ENCODE measurements at places on chromosomes 11 and 22.

- no peak for DNase-seq
These were observed 404.6 kb upstream of the CNTN5 start for GRCh38 chr11:98616098-98616655.

- DNase-seq: peak; percentile 74
These were observed 1.0 kb downstream of the ARHGAP8 start for GRCh38 chr22:44753189-44754042.

DNA sequence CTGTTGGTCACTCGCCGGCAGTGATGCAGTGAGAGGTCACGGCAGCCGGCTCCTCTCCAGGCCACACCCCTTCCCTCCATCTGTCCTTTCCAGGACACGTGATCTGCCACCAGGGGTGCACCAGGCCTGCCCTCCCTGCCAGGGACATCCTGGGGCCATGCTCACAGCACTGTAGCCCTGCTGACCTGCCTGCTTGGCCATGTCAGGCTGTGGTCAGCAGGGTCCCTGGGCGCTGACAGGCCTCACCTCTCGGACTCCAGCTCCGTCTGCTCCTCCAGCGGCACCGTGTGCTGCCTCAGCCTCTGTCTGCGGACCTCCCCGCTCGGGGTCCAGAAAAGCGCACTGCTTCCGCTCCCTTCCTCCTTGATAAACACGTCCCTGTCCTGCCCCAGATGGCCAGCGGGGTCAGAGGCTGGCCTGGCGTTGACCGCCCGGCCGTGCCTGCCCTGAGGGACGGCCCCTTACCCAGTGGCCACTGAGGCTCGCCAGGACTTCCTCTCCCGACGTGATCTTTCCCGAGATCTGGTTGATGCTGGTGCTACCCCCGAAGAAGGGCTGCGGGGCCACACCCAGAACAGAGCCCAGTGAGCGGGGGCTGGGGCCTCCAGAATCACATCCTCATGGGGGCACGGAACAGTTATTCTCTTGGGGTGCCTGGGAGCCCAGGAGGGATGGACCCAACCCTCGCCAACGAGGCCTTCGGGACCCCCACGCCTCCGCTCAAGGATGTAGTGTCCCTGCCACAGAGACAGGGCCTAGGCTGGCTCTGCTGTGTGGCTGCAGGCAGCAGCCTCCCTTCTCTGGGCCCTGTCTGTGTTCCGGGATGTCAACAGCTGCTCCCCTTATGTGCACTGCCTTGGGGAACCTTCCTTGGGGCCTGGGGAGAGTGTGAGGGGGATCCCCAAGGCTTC, 36.3 kb upstream of the CARS1 start:
- peak; percentile 22 for DNase-seq

- DNase-seq: no peak
These were observed 24.1 kb upstream of the KRTAP5-7 start for GRCh38 chr11:71502871-71503435.

GRCh38 chr11:2998073-2998850, 6.1 kb upstream of the NAP1L4 start:
- DNase-seq: peak; percentile 14

- no peak for DNase-seq
These were observed 21.7 kb downstream of the SLC43A1 start for GRCh38 chr11:57493507-57494503.

GRCh38 chr22:25054943-25055511, 102.5 kb downstream of the KIAA1671 start:
- no peak for DNase-seq

DNA sequence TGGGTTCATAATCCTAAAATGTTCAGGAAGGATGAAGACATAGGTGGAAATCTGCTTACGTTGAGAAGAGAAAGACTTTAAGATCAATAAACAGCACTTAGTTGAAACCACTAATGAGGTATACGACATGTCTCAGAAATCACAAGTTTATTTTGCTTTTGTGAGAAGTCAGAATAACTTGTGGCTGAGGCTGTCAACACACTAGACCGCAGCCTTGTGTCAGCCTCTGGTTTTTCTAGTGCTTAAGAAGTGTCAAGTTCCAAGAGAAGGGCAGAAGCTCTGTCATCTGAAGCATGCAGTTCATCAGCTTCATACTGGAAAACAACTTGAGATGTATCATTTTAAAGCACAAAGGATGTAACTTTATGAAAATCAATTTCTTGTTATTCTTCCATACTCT, 420.9 kb downstream of the METTL15 start:
- no peak for DNase-seq

DNA sequence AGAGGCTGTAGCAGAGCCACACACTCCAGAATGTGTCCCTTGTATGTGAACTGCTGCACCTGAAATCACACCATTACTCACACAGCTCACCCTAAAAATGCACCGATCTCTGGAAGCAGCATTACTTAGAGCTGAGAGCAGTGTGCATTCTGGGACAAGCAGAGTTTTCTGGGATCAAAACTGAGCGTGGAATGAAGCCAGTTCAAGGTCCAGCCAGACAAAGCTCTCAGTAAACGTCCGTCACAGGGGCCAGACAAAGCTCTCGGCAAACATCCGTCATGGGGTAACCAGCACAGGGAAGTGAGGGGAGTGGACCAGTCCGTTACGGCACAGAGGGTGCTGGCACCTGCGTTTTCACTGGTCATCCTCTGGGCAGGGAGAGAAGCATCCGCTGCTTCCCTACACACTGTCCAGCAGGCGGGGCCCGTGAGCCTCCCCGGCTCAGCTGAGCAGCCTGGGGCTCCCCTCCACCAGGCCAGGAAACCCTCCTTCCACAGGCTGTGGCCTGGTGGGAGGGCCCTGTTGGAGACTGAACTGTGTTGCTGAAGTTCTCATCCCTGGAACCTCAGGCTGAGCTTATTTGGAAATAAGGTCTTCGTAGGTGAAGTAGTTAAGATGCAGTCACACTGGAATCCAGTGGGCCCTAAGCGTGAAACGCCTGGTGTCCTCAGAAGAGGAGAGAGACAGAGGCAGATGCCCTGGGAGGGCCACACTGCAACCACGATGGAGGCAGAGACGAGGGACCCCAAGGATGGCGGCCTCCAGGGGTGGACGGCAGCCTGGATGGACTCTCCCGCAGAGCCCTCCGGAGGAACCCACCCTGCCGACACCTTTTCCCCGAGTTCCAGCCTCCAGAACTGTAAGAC, 883.9 kb downstream of the BRD1 start:
- no peak for DNase-seq

- no peak for DNase-seq
These were observed 3.9 kb downstream of the CDC42EP1 start for GRCh38 chr22:37564111-37564711.

- DNase-seq: no peak
These were observed 86.0 kb upstream of the GRIK4 start for GRCh38 chr11:120425527-120425926.

- DNase-seq: no peak
These were observed 600.1 kb upstream of the CHORDC1 start for GRCh38 chr11:90822996-90823395.

- no peak for DNase-seq
These were observed 131.1 kb downstream of the LDLRAD3 start for GRCh38 chr11:36074941-36075431.

GRCh38 chr22:45376009-45376408, 37.4 kb downstream of the SMC1B start:
- no peak for DNase-seq

DNA sequence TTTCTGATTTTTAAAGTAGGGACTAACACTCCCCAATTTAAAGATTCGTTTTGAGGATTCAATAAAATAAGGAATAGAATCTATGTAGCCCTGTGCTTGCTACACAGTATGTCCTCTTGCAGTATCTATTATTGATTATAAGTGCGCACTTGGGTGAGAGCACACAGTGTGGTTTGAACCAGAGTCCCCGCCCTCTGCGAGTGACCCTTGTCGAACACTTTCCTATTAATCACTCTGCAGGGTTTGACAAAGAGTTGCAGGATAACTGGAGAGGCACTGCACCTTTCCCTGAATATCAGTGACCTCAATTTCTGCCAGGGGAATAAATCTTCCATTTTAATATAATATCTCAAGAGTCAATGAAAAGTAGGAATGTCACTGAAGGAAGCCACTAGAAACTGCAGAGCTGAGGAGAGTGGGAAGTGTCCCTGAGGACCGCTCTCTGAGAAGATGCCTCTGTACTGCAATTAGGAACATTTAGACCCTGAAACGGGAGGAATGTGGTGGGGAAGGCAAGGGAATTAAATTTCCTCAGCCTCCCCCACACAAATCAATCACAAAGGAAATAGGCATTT, 182.2 kb downstream of the MAML2 start:
- no peak for DNase-seq

DNA sequence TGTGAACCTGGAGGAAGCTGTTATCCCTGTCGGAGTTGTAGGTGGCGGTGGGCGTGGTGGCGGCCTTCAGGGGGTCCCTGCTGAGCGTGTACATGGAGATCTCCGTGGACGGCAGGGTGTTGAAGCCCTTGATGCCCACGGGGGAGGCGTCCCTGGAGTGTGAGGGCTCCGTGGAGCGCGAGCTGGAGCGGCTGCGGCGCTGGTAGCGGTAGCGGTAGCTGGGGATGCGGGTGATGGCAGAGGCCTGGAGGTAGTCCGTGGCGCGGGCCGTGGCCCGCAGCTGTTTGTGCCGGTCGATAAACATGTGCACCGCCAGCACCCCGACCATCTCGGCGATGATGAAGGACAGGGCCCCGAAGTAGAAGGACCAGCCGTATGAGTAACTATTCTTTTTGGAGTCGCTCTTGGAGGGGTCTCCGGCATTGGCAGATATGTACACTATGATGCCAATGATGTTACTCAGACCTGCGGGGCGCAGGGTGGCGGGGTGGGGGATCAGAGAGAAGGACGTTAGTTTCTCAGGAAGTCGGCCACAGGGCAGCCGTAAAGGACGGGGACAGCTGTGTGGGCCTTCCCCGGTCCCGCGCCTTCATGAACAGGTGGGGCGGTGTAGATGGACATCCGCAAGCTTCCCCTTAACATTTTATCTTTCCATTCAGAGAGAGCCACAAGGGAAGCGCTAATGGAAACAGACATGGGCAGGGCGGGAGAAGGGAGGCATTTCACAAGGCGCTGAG, 35.6 kb upstream of the EIF3D start:
- peak; percentile 37 for DNase-seq

GRCh38 chr11:114194702-114195101, 101.5 kb upstream of the NNMT start:
- no peak for DNase-seq

GRCh38 chr22:30080805-30081204, 541 bp downstream of the HORMAD2 start:
- no peak for DNase-seq

GRCh38 chr11:12110201-12110713, at the start of gene MICAL2:
MICAL2 (plus strand) TSS chr11:12110590; CDS start chr11:12162156, 51,566 bp downstream.
- peak; percentile 92 for DNase-seq

DNA sequence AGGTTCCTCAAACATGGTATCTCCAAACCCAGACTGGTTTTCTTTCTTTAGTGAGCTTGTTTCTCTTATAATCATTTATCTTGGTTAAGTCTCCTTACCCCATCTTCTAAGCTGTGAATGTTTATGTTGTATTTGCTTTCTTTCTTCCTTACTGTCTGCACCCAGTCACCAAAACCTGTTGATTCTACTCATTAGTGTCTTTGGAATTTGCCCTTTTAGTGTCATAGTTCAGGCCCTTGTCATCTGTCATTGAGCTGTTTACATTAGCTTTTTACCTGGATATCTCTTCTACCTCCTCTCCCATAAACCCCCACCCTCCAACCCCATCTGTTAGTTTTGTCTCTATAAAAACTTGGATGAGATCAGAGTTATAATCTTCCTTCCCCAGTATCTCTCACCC, 59.9 kb downstream of the AMOTL1 start:
- no peak for DNase-seq

- DNase-seq: peak; percentile 38
These were observed 47.0 kb upstream of the ALKBH3 start for GRCh38 chr11:43833657-43834073.

- DNase-seq: no peak
These were observed 8.2 kb downstream of the ZBED4 start for GRCh38 chr22:49861642-49862495.

DNA sequence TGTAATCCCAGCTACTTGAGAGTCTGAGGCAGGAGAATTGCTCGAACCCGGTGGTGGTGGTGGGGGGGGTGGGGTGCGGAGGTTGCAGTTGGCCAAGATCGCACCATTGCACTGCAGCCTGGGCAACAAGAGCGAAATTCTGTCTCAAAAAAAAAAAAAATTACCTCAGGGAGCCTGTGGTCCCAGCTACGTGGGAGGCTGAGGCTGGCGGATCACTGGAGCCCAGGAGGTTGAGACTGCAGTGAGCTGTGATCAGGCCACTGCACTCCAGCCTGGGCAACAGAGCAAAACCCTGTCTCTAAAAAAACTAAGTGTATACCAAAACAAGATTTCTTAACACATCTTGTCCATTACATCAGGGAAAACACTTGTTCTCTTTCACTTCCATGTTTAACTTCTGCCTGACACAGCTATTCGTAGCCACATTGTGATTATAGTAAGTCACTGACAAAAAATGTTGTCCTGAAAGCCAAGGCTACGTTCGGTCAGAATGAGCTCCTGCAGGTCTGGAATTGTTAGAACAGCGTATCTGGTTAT, 1.4 kb downstream of the TMEM80 start:
- no peak for DNase-seq

- no peak for DNase-seq
These were observed 400.2 kb downstream of the KCNA4 start for GRCh38 chr11:29616611-29617010.

- peak; percentile 47 for DNase-seq
These were observed 35.9 kb upstream of the LYVE1 start for GRCh38 chr11:10604340-10604748.

DNA sequence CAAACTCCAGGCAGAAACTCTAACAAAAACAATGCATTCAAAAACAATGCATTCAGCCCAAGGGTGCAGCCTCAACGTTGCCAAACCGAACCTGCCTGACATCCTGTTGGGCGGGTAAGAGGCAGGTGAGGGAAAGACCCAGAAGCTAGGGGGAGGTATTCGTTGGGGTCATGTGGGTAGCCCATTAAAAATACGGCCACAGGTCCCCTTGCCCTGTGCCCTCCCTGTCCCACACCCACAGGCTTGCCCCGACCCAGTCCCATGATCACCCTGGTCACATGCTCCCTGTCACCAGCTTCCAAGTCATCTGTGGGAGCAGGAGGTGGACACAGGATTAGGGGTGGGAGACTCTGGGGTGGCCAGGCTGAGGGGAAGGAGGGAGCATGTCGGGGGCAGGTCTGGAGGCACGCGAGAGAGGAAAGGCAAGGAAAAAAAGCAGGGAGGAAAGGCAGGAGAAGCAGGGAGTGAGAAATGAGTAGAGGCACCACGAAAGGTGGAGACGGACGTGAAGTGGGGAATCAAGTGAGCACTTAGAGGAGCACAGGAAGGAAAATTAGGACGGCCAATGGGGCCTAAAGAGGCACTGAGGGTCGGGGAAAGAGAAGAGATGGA, 683 bp downstream of the PLA2G6 start:
- DNase-seq: no peak

DNA sequence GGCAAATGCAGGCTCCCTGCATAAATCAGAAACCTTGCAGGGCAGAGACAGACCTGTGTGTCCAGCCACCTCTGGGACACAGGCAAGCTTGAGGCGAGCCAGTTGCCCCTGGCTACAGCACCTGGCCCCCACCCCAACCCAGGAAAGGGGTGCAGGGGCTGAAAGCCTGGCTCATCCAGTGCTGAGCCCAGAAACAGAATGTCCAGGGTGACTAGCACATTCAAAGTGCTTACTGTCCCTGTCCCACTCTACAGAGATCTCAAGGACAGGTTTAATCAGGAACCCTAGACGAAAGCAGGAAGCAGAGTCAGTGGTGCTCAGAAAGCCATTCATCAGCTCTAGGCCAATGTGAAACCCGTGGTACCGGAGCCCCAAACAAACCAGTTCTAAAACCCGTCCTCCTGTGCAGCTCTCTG, 31.9 kb downstream of the PLEKHA7 start:
- DNase-seq: no peak

- DNase-seq: no peak
These were observed 314.3 kb downstream of the TTC28 start for GRCh38 chr22:28365371-28365770.

GRCh38 chr11:38835966-38836365, 2237.9 kb upstream of the RAG2 start:
- no peak for DNase-seq

All from femur (tissue), 1 donor.